Stimulated activated effector memory CD8-positive, alpha-beta T cell treated with anti-CD3 and anti-CD28 coated beads, Interleukin-12 subunit alpha, Interleukin-12 subunit beta, amount 100 ng/mL, for 72 hours (primary cell): ENCODE measurements at places on chromosomes 12 and 14.
A peak's percentile ranks its signal among the peaks of the same experiment; 100 is the strongest.

DNA sequence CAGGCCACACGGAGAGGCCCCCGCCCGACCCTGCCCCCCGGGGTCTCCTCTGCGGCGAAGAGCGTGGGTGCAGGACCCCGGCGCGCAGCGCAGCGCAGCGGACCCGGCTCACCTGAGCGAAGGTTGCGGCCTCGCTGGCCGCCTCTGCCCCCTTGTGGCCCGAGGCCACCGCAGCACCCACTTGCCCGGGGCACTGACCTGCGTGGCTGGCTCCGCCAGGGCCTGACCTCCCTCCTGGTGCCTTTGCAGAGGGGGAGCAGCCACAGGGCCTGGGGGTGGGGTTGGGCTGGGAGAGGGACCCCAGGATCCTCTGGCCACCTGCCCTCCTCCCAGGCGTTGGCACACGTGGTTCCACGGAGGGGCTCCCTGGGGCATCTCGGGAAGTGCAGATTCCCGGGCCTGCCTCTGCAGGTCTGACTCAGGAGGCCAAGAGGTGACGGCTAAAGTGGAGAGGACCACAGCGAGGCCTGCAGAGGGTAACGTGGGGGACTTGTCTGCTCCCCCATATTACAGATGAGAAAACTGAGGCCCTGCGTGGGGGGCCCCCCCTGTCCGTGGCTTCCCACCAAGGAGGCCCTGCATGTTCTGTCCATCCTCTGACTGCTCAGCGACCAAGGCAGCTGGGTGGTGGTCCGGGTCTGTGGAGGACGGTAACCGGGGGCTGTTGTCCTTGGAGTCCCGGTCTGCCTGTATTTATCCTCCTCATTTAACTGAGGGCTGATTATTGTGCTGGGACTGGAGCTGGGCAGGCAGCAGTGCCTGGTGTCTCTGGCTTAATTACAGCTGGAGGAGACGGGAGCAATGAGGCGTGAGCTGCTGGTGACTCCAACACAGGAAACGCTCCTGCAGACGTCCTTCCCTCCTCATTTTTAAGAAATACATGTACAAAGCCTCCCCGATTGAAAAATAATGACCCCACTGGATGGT is 67.9 kb upstream of the BEGAIN start:
- DNase-seq, result no peak

GRCh38 chr12:95116773-95117172 is 43.4 kb upstream of the NR2C1 start:
- no peak for DNase-seq

- DNase-seq, result no peak
Measured at GRCh38 chr14:28755884-28756268, 10.7 kb upstream of the FOXG1 start.

DNA sequence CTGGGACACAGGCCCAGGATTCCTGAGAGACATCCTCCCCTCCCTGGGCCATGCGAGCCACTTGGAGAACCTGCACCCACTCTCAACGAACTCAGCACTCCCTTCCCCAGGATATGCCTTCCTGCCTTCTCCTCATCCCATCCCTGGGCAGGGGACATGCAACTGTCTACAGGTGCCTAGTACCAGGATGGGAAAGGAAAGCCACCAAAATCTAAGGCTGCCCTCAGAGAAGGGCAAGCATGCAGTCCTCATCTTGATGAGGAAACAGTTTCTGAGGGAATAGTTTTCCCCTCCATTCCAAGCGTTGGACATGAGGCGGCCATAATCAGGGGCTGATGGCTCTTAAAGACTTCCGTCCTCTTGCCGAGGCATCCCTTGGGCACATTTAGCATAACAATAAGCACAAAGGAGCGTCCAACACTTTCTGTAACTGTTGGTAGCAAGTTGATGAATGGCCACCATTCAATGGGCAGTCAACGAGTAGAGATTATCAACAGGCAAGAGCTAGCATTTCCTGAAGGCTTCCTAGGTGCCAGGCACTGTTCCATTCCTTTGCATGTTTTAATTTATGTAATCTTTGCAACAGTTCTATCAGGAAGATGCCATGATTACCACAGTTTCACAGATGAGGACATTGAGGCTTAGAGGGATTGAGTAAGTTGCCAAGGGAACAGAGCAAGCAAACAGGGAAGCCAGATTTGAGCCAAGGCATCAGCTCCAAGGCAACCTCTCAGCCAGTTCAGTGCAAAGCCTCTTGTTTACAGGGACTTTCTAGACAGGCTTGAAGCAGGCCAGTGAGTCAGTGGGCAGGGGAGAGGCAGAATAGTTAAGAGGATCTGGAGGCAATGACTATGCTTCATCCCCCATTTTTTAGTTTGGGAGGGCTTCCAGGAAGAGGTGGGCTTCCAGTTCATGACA is 105.1 kb downstream of the SINHCAF start:
- no peak for DNase-seq

DNA sequence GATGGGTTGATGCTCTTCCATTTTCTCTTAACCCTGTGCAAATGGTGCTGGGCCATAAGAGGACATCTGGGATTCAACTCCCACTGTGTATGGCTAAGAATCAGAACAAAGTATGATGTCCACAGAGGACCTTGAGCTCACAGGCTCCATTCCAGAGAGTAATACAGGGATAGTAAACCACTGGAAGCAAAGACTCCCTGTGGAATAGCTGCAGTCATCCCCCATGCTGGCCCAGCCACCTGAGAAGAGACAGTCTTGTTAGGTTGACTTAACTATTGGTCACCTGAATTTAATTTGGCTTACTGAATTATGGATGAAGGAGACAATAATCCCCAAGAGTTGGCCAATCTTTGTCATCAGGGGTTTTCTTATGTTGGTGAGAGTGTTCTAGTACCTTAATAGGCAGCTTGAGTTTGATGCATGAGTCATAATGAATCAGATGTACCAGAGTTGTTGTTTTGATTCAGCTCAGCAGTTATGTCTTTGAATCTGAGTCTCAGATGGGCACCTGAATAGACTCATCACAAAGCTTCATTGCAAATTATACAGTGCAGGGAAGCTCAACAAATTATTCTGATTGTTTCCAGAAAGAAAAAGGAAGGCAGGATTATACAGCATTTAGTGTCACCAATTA is 122.7 kb downstream of the SSPN start:
- no peak for DNase-seq

GRCh38 chr12:10151621-10152020 is 20.3 kb downstream of the OLR1 start:
- DNase-seq, result no peak

DNA sequence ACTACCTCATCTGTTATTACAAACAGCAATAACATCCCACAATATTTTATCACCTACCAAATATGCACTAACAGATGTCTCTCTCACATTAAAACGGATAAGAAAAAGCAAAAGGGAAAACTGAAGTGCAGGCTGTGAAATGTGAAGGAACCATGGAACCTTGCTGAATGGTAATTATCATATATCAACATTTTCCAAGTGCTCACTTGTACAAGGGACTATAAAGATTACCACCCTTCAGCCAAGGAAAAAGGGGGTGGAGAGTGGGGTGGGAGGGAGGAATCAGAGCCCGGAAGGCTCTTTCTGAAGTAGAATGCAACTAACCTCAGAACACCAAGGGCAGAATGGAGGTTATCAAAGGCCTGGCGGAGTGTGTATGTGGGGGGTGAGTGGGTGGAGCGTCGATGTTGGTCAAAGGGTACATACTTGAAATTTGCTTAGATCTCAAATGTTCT is 1.2 kb downstream of the SNX6 start:
- no peak for DNase-seq

- no peak for DNase-seq
Measured at GRCh38 chr14:94054401-94054800, 26.6 kb downstream of the DDX24 start.

GRCh38 chr14:21061347-21061668 is 3.7 kb downstream of the RNASE8 start:
- no peak for DNase-seq

DNA sequence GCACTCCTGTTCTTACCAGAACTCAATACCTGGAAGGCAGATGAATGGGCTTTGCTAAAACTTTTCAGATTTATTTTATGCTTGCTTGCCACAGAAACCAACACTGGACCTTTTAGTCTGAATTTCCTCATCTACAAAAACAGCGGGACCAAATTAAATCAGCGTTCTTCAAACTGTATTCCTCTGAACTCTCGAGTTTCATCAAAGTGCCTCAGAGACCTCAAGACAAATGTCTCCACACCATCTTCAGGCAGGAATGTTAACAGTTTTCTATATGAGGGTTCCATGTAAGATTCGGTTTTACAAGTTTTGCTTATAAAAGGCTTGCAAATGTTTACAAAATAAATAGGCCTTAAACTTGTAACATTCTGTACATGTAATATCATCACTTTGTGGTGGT is 74.6 kb downstream of the MED13L start:
- no peak for DNase-seq

GRCh38 chr14:63432228-63432627 is 110.9 kb downstream of the PPP2R5E start:
- no peak for DNase-seq

- no peak for DNase-seq
Measured at GRCh38 chr12:65879878-65880277, 55.6 kb downstream of the HMGA2 start.

DNA sequence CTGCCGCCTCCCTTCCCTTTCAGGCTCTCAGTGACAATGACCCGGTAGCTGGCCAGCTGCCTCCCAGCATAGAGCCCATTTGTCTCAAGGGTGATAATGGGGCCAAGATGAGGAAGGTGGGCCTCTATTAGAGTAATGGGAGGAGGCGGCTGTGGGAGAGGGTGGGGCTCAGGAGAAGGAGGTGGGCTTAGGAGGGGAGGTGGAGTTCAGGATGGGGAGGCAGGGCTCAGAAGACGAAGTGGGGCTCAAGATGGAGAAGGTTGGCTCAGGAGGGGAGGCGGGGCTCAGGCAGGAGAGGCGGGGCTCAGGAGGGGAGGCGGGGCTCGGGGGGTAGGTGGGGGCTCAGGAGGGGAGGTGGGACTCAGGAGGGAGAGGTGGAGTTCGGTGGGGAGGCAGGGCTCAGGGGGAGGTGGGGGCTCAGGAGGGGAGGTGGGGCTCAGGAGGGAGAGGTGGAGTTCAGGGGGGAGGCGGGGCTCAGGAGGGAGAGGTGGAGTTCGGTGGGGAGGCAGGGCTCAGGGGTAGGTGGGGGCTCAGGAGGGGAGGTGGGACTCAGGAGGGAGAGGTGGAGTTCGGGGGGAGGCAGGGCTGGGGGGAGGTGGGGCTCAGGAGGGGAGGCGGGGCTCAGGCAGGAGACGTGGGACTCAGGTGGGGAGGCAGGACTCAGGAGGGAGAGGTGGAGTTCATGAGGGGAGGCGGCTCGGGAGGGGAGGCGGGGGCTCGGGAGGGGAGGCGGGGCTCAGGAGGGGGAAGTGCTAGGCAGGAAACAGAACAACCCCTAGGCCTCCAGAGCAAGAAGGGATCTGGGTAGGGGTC is 36.8 kb downstream of the IQSEC3 start:
- no peak for DNase-seq

- peak; percentile 75 for DNase-seq
Measured at GRCh38 chr14:105093431-105094192, 28.4 kb upstream of the GPR132 start.

- no peak for DNase-seq
Measured at GRCh38 chr12:114998118-114998749, 314.3 kb upstream of the TBX3 start.

DNA sequence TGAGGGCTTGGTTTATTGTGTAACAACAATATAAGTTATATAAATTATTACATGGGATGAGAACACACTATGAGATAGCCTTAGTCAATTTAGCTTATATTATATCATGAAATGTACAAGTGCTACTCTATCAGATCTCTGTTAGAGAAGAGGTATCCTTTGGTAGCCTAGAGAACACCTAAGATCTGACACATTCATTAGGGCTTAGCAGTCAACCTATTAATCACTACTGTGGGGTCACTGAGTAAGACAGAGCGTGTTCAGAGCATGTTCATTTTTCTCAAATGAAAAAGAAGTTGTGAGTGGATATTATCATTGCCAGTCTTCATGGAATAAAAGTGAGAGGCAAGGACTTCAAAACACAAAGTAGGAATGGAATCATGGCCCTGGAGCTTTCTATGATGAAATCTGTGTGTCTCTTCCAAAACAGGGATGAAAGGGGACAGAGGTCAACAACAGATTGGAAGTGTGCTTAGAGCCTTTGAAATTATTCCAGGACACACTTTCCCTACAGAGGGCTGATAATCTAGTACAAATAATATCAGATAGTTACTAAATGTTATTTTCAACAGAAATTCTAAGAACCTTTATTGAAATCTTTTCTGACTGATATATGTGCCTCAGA is 114.3 kb downstream of the SLC16A7 start:
- DNase-seq, result no peak

- no peak for DNase-seq
Measured at GRCh38 chr14:58718226-58719205, 80.8 kb downstream of the DACT1 start.
